Umbilical cord (tissue), 2 donors: ENCODE measurements at places on chromosomes 13 and 19. TPM values are rescaled to one million over a fixed set of nuclear protein-coding genes. Genes with fewer than 3 reads are reported as not detected.

GRCh38 chr13:63403733-63404132, 1988.1 kb upstream of the PCDH20 start:
- no peak for DNase-seq

DNA sequence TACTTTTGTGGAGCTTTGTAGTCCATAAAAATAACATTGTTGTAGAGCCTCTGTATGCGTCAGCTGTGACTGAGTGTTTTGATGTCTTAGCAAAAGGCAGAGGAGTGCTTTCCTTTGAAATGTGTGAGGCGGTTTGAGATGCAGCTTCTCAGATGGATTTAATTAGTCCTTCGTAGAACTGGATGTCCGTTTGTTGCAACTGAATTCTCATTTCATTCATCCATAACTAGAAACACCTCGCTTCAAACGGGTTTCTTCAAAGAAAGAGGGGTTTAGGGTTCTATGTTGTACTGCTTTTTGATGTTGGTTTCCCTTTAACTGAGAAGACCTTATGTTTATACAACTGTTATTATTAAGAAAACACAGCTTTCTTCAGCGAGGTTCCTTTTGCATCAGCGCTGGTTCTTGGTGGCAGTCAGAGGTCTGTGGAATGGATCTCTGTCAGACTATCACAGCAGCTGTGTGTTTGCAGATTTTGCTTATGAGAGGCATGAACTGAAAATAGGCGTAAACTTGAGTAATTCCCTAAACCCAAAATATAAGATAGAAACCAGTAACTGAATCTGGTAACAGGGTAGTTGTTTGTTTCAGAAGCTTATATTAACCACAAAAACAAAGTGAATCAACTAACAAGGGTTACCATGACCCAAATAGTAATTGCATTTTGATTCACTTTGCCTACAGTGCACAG, 194.4 kb downstream of the GGACT start:
- DNase-seq: peak; percentile 79

- DNase-seq: no peak
These were observed 2.6 kb downstream of the IGFL2 start for GRCh38 chr19:46150606-46151005.

DNA sequence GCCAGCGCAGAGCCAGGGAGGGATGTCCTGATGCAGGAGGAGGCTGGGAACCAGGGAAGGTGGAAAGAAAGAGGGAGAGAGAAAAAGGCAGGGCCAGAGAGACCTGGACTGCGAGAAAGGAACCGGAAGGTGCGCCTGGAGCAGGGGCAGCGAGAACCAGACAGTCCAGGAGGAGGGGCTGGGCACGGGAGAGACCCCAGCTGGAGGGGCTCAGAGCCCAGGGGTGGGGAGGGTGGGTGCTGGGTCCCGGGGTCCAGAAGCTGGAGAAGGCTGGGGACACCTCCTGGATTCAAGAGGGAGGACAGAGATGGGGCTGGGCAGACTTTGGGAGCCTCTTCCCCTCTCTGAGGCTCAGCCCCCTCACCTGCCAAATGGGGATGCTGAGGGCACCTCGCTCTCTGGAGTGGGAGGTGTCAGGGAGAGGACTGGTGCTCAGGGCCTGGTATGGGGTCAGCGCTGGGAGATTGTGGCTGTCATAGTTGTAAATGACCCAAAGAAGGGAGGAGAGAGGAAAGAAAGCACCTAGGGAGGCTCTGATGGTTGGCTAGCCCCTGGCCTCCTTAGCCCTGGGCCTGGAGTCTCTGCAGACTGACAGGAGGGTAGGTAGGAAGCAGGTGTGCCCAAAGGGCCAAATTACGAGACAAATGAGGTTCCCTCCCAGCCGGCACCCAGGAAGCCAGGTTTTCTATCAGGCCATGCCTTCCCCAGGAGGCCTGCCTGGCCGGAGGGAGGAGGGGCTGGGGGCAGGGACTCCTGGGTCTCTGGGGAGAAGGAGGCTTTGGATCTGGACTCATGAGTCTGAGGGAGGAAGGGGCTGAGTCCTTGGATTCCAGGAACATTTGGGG, 1.3 kb upstream of the SPACA6 start:
- no peak for DNase-seq

GRCh38 chr13:35979361-35979951, 151.7 kb downstream of the DCLK1 start:
- DNase-seq: peak; percentile 82

DNA sequence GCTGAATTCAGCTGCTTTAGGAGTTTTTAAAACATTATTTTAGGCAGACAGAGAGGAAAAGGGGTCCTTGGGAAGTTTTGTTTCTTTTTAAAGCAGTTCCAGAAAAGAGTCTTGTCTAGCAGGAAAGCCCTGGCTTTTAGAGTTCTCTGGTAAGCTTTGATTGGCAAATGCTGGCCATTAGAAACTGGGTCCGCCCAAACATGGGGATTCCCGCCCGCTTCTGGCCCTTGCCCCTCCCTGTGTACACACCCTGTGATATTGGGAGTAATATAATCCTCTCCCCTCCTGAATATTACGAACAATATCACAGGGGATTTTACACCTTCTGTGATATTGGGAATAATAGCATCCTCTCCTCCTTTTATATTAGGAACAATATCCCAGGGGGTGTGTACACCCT, 58.9 kb downstream of the ERICH4 start:
- no peak for DNase-seq

DNA sequence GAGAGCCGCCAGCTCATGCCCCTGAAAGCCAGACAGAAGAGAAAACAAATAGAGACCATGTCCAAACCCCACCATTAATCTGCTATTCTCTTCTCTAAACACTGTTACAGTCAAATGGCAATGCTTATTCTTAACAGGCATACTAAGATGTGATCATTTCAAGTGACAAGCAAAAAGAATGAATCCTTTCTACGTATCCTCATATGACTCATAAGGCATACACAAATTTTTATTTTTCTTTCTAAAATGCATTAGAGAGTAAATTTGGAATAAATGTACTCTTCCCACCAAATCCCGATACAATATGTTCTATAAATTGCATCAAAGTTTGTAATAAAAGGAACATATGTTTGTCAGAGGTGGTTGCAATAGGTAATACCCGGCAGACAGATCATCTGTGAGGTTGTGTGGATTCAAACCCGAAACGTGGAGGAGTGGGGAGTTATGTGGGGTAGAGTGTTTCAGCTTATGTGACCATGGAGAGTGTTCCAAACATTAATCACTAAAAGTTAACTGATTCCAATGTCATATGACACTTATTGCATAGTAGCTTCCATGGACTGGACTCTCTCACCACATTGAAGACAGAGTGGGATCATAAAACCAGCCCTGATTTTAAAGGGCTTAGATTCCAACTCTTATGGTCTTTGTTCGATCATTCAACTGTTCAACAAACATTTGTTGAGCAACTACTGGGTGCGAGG, 213.1 kb downstream of the DCLK1 start:
- no peak for DNase-seq

DNA sequence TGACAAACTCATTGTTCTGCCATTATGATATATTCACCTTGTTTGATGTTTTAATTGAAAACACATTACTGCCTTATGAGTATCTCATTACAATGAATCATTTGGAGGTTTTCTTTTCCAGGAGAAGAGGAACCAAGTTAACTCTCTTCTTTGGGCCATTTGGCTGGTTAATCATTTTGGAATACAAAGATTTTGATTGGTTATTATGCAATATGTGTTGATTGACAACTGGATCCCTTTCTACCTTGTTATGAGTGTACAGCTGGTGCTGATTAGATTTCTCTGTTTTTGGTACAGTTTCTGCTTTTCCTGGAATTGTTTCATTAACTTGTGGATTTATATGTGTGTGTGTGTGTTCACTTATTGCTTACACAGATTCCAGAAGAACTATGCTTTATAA, 49.2 kb upstream of the RGCC start:
- DNase-seq: no peak

- DNase-seq: no peak
These were observed 73.2 kb downstream of the DIAPH3 start for GRCh38 chr13:60090574-60090973.

GRCh38 chr13:44244288-44244687, 129.3 kb upstream of the SERP2 start:
- DNase-seq: no peak

DNA sequence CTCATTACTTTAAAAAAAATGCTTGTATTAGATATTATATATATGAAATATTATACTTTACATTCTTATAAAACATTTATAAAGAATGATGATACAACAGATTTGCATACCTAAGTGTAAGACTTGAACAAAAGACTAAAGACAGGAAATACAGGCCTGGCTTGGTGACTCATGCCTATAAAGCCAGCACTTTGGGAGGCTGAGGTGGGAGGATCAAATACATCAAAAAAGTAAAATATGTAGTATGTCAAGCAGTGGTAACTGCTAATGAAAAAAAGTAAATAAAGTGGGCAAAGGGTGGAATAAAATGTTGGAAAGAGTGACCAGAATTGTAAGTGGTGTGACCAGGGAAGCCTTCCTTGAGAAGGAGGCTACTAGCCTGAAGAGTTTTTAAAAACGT, 133.7 kb downstream of the GGACT start:
- no peak for DNase-seq

DNA sequence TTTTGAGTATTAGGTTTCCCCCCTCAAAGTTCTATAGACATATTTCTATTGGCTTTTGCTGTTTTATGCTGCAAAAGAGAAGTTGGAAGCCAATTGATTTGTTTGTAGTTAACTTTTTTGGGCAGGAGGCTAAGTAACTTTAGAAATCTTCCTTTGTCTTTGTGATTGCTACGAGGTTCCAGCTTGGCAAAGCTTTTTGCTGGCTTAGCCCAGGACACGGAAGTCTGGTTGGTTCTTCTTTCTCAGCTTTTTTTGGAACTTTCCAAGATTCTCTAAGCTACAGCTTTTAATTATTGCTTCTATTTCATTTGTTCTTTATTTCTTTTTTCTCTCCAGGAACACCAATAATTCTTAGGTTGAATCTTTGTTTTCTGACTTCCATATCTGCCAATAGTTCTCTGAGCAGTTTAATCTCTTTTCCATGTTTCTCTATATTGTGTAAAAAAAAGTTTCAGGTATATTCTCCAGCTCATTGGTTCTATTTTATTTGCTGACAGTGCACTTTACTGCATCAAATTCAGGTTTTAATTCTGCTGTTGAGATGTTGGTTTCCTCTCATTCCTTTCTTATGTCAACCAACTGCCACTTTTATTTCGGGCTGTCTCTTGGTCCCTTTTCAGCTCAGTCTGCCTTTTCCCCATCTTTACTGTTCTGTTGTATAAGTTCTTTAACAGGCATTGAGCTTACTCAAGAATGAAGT, 27.8 kb downstream of the MBNL2 start:
- DNase-seq: no peak

GRCh38 chr19:38781058-38781457, 7.7 kb upstream of the LGALS7 start:
- no peak for DNase-seq

DNA sequence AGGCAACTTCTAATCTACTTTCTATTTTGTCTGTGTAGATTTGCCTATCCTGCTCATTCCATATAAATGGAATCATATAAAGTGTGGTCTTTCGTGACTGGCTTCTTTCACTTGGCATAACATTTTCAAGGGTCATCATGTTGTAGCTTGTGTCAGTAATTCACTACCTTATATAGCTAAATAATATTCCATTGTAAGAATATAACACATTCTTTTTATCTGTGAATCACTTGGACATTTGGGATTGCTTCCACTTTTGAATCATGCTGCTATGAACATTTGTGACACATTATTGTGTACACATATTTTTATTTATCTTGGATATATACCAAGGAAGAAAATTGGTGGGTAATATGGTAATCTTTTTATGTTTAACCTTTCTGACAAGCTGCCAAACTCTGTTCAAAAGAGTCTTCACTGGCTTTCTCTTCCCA, 89.0 kb upstream of the CSNK1A1L start:
- no peak for DNase-seq

DNA sequence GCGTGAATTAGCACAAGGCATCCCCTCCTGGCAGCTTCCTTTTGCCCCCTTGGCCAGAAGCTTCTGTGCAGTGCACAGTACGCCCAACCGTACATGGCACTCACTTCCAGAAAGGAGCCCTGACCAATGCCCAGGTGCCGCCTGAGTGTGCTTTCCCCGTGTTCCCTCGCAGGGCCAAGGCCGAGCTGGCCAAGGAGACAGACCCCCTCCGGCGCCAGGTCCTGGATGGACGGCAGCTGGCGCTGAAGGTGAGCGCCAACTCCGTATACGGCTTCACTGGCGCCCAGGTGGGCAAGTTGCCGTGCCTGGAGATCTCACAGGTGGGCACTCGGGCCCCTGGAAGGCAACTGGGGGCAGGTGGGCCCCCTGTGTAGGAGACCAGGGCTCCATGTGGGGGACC, 9.4 kb upstream of the SPIB start:
- DNase-seq: no peak

GRCh38 chr13:113879017-113879416, 15.1 kb upstream of the GAS6 start:
- no peak for DNase-seq

- DNase-seq: no peak
These were observed 5.9 kb downstream of the PKN1 start for GRCh38 chr19:14439014-14439413.

SHISA7 gene
- total RNA-seq: 1.2 TPM

NFKBIB gene
- total RNA-seq: 11.8 TPM

NFIX gene
- total RNA-seq: 56.8 TPM

CD37 gene
- 0.96 TPM for total RNA-seq

PRRG2 gene
- total RNA-seq: not detected

CHERP gene
- total RNA-seq: 6.5 TPM
